Colonic mucosa (tissue), 4 donors: ENCODE measurements at places on chromosomes 6 and 20. TPM values are rescaled to one million over a fixed set of nuclear protein-coding genes. Genes with fewer than 3 reads are reported as not detected.

GRCh38 chr6:159151266-159151855 lies 17.8 kb upstream of the FNDC1 start:
- H3K27ac ChIP-seq = no peak overlapping the region
- peak; percentile 54 for DNase-seq
- no peaks in the 10 kb centered on the region for H3K27me3 ChIP-seq
- no peaks in the 10 kb centered on the region for H3K4me1 ChIP-seq

DNA sequence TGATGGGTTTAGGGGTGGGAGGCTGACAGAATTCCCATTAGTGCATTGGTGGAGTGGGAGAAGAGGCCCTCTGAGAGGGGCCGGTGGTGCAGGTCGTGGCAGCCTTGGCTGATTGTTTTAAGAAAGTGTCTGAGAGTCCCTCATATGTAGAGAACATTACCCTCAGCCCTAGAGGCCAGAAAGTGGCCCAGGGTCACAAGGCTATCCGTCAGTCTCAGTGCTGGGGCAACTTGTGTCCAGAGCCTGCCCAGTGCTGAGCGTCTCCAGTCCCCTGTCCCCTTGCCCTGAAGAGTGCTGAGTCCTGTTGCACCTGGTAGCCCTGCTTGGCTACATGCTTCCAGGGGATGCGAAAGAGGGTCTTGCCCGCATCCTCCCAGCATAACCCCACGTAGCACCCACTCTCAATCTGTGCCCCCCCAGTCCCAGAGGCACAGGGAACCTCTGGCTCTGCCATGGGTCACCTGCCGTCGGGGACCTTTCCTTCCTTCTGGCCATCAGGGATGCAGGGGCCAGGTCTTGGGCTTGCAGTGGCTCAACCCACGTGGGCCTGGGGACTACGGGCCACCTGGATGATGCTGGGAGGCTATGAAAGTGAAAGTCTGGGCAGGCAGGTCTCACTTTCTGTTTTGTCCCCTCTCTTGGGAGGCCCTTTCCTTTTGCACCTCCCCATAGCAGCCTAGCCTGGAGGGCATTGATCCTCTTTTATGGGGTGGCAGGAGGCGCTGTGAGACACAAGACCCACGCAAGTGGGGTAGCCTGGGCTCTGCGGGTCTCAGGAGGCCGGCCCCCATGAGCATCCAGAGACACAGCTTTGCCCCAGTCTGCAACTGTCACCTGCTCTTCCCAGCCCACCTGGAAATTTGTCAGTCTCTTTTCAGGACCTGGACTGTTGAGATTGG lies 12.2 kb downstream of the DUSP15 start:
- H3K27ac ChIP-seq = no peak overlapping the region
- peaks cover 7% of the 10 kb centered on the region for H3K4me1 ChIP-seq
- no peak for DNase-seq
- peaks cover 4% of the 10 kb centered on the region for H3K27me3 ChIP-seq
- H3K4me3 ChIP-seq = no peak overlapping the region
- H3K36me3 ChIP-seq = no peaks in the 10 kb centered on the region

DNA sequence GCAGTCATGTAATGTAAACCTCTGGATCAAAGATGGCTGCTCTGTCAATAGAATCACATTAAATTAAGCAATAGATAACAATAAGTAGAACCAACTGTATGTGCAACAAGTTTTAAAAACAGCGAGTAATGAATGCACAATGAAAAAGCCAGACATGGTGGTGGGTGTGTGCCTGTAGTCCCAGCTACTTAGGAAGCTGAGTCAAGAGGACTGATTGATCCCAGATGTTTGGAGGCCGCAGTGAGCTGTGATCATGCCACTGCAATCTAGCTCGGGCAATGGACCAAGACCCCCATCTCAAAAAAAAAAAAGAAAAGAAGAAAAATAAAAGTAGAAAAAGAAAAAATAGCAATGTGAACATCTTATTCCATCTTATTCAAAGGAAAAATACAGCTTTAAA lies 558.7 kb upstream of the MMS22L start:
- no peaks in the 10 kb centered on the region for H3K36me3 ChIP-seq
- no peak for DNase-seq
- H3K27ac ChIP-seq = no peak overlapping the region
- no peaks in the 10 kb centered on the region for H3K4me1 ChIP-seq

The PPIL6 gene
- total RNA-seq = 1.5 TPM

DNA sequence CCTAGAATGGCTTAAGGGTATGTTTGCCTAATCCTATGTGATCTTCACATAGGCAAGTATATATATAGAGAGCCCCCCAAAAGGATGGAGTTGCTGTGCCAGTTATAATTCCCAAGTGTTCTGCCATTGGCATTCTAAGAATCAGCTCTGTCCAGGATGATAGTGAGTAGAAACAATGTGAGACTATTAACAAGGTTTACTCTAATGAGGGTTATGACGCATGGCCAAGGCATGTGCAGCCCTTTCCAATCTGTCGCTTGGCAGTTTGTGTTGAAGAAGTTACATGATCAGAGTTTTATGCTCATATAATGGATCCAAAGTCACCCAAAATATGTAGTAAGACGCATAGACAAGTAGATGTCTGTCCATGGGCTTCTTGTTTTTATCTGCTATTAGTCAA lies 33.6 kb downstream of the VGLL2 start:
- H3K27me3 ChIP-seq = no peaks in the 10 kb centered on the region
- no peaks in the 10 kb centered on the region for H3K4me1 ChIP-seq
- no peak overlapping the region for H3K4me3 ChIP-seq
- no peak for DNase-seq

- no peaks in the 10 kb centered on the region for H3K4me1 ChIP-seq
- no peak overlapping the region for H3K27ac ChIP-seq
- no peaks in the 10 kb centered on the region for H3K36me3 ChIP-seq
- H3K4me3 ChIP-seq = no peak overlapping the region
- H3K27me3 ChIP-seq = no peaks in the 10 kb centered on the region
Measured at GRCh38 chr20:52012079-52012478, 179.5 kb downstream of the ZFP64 start.

DNA sequence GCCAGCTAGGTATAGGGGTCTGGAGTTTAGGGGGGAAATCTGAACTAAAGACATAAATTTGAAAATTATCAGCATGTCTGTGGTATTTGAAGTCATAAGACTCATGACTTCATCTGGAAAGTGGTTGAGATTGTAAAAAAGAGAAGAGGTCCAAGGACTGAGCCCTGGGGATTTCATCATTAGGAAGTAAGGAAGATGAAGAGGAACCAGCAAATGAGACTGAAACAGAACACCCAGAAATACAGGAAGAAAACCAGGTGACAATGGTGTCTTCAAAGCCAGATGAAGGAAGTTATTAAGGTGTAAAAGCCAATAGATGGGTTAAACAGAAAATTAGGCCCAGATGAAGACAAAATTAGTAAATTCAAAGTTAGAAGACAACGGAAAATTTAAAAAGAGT lies 49.1 kb upstream of the UBR2 start:
- H3K4me3 ChIP-seq = no peak overlapping the region
- H3K27me3 ChIP-seq = no peaks in the 10 kb centered on the region
- no peak for DNase-seq
- H3K36me3 ChIP-seq = no peaks in the 10 kb centered on the region
- no peak overlapping the region for H3K27ac ChIP-seq
- H3K4me1 ChIP-seq = no peaks in the 10 kb centered on the region

DNA sequence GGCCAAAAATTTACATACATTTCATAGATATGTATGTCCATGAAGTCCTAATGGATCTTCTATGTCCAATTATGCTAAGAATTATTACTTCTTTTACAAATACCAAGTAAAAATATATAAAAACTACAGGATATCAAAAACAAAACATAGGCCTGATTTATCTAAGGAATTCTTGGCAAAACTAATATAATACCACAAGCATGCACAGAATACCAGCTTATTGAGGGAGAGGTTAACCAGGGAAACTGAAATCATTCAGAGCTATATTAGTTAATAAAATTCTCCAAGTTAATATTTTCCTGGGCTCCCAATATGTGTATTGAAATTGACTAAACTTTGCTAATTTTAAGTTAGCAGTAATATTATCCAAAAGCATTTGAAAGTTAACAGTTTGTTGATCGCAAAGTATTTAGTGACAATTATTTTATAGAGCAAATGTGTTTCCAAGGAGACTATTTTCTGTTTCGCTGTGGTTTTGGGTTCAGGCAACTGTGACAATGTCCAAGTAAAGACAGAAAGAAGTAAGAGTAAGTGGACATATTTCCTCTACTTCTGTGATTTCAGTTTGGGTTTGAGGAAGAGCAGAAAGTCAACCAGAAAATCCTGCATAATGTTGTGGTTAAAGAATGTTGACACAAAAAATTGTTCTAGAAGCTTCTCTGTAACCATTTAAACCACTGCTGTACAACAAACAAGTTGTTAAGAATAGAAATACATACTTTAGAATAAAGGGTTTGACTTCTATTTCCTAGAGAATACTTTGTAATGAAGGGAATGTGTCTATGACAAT lies 167.4 kb downstream of the COL21A1 start:
- H3K4me1 ChIP-seq = no peaks in the 10 kb centered on the region
- DNase-seq = no peak
- H3K36me3 ChIP-seq = no peaks in the 10 kb centered on the region
- no peak overlapping the region for H3K4me3 ChIP-seq

The SH3BGRL2 gene
- total RNA-seq = 145 TPM
